ENCODE measurements at places on chromosomes 2 and 18. TPM values are rescaled to one million over a fixed set of nuclear protein-coding genes. Genes with fewer than 3 reads are reported as not detected.

The KRTCAP3 gene
- 74.0 TPM for total RNA-seq

The CD207 gene
- total RNA-seq = not detected

GRCh38 chr2:234845602-234846590 is 105.9 kb upstream of the SH3BP4 start:
- peaks cover 29% of the 10 kb centered on the region for H3K27me3 ChIP-seq
- H3K27ac ChIP-seq = no peak overlapping the region
- H3K4me1 ChIP-seq = peaks cover 11% of the 10 kb centered on the region
- H3K36me3 ChIP-seq = peaks cover 5% of the 10 kb centered on the region

GRCh38 chr18:80179857-80180558 is 67.3 kb downstream of the PARD6G start:
- DNase-seq = no peak
- no peaks in the 10 kb centered on the region for H3K4me1 ChIP-seq
- no peak overlapping the region for H3K4me3 ChIP-seq
- H3K27me3 ChIP-seq = no peaks in the 10 kb centered on the region

DNA sequence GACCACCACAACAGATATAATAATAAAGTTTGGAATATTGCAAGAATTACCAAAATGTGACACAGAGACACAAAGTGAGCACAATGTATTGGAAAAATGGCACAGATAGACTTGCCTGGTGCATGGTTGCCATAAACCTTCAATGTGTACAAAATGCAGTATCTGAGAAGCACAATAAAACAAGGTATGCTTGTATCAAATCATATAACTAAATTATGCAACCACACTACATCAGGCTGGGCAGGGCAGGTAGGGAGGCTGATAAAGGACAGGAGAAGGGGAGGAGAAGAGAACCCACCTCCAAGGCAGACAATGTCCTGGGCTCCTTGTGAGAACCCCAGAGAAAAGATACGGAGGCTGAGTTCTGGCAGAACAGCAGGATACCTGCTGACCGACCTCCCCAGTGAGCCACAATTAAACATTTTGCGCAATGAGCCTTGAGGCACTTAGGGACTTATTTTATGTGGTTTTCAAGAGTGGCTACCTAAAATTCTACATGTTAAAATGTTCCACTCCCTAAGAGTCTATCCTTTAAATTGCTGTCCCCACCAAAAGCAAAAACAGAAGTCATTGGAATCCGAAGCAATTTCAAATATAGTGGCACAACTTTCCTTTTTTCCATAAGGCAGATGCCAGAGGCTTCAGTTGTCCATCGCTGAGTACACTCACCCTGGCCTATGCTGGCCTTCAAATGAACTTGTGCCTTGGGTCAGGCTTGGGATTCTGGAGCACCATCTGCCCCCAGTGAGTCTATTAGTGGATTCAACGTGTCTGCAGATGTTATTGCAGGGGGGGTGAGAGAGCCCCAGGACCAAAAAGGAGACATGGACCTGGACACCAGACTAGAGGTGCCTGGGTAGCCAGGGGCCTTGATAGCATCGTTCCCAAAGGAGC is 16.8 kb downstream of the WDFY1 start:
- DNase-seq = no peak
- peaks cover 11% of the 10 kb centered on the region for H3K4me1 ChIP-seq
- no peak overlapping the region for H3K27ac ChIP-seq
- H3K4me3 ChIP-seq = no peak overlapping the region
- peaks cover 11% of the 10 kb centered on the region for H3K36me3 ChIP-seq
- H3K27me3 ChIP-seq = no peaks in the 10 kb centered on the region

GRCh38 chr2:42474765-42475454 is 18.9 kb downstream of the KCNG3 start:
- H3K27me3 ChIP-seq = no peaks in the 10 kb centered on the region
- no peaks in the 10 kb centered on the region for H3K4me1 ChIP-seq
- no peaks in the 10 kb centered on the region for H3K36me3 ChIP-seq
- H3K4me3 ChIP-seq = no peak overlapping the region

DNA sequence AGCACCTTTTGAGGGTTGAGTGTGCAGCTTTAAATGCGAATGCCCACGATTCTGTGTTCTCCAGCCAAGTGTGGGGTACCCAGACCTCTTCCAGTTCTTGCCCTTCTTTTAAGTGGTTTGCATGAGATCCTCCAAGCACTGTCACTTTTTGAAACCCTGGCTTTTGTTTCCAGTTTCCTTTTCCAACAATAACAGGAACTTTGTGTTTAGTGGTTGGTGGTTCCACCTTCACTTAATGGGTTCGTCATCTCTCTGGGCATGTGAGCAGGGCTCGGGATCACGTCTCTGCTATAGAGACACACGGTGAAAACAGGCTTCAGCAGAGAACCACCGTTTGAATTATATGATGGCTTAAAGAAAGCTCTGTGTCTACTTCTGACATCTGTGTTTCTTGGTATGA is 197.6 kb downstream of the LDLRAD4 start:
- no peak overlapping the region for H3K27ac ChIP-seq
- no peaks in the 10 kb centered on the region for H3K36me3 ChIP-seq
- H3K4me1 ChIP-seq = no peaks in the 10 kb centered on the region
- H3K4me3 ChIP-seq = no peak overlapping the region
- H3K27me3 ChIP-seq = peaks cover 13% of the 10 kb centered on the region
- DNase-seq = no peak

DNA sequence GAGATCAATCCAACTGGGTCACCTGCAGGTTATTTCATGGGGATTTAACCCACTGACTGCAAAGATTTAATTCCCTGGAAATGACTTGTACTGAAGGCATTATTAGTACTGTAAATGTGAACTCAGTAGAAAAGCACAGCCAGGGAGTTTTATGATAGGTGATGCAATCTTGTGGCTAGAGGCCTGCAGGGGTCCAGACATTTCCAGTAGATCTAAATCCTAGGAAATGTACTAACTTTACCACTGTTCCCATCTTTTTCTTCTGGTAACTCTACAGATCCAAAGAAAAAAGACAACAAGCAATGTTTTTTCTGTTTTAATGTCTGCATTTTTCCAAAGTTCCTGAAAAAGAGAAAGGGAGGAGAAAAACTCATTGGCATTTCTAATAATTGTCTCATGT is 500.1 kb downstream of the ARHGAP15 start:
- no peaks in the 10 kb centered on the region for H3K4me1 ChIP-seq
- no peak overlapping the region for H3K27ac ChIP-seq
- DNase-seq = no peak
- no peaks in the 10 kb centered on the region for H3K27me3 ChIP-seq

GRCh38 chr18:3395466-3395865 is 54.5 kb upstream of the TGIF1 start:
- H3K36me3 ChIP-seq = peaks cover 7% of the 10 kb centered on the region
- H3K27me3 ChIP-seq = no peaks in the 10 kb centered on the region
- DNase-seq = no peak
- H3K4me3 ChIP-seq = no peak overlapping the region
- no peak overlapping the region for H3K27ac ChIP-seq
